Keratinocyte (primary cell): ENCODE measurements at places on chromosomes 3 and 15. TPM values are rescaled to one million over a fixed set of nuclear protein-coding genes. Genes with fewer than 3 reads are reported as not detected.

DNA sequence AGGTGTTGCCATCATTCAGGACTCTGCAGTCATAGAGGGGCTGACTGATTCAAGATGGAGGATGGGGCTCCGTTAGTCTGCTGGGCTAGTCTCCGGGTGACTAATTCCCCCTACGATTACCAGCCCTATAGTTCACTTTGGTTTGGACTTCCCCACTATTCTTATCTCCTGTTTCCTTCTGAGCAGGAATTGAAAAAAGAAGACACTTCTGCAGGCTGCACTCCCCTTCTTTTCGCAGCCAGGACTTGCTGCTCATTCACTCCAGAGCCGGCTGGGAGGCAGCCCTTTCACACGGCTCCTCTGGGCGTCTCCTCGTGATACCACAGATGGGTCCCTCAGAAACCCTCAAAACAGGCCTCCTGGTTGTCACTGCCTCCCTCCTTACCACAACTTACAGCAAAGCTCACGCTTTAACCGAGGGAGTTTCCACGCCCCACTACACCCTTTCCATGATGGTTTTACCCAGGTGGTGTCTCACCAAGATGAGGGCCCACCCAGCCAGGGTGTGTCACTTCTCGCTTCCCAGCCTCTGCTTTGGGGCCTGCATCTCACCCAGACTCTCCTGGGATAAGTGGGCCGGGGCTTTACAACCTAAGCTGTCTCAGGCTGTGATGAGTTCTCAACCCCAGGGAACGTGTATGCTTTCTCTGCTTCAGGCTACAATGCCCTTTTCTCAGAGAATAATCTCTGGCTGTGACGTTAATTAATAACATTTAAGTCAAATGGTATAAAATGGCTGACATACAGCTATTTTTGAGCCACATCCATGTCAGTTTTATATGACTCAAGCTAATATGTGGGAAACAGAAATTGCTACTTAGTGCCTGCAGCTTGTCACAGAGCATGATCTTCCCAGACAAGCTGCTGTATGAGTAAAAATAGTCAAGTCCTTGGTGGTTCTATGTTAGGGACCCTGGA is 11.9 kb downstream of the CX3CR1 start:
- no peak for DNase-seq

- no peak for DNase-seq
Measured at GRCh38 chr3:8571256-8571655, 69.6 kb downstream of the LMCD1 start.

GRCh38 chr15:27427276-27427675 is 456.3 kb downstream of the GABRG3 start:
- no peak for DNase-seq

- no peak for DNase-seq
Measured at GRCh38 chr3:67819447-67819846, 165.0 kb upstream of the SUCLG2 start.

Gene GRM2
- polyA plus RNA-seq: 0.03 to 0.07 TPM (median 0.04 TPM) in 3 replicates

Gene VEPH1
- polyA plus RNA-seq: 0.21 to 0.57 TPM (median 0.44 TPM) in 3 replicates

Gene EFCC1
- polyA plus RNA-seq: not detected in 3 replicates
